ENCODE measurements at places on chromosomes 3 and 15. TPM values are rescaled to one million over a fixed set of nuclear protein-coding genes. Genes with fewer than 3 reads are reported as not detected.
A peak's percentile ranks its signal among the peaks of the same experiment; 100 is the strongest.

The MEX3B gene
- total RNA-seq: 6.7 TPM

- peaks cover 1% of the 10 kb centered on the region for H3K4me1 ChIP-seq
- no peak overlapping the region for H3K4me3 ChIP-seq
- H3K27me3 ChIP-seq: no peaks in the 10 kb centered on the region
- H3K27ac ChIP-seq: no peak overlapping the region
- DNase-seq: no peak
Measured at GRCh38 chr3:112041321-112041720, 6.8 kb downstream of the TMPRSS7 start.

- H3K27ac ChIP-seq: no peak overlapping the region
- no peaks in the 10 kb centered on the region for H3K4me1 ChIP-seq
- no peaks in the 10 kb centered on the region for H3K27me3 ChIP-seq
- H3K36me3 ChIP-seq: no peaks in the 10 kb centered on the region
- H3K4me3 ChIP-seq: no peak overlapping the region
- DNase-seq: peak; percentile 26
Measured at GRCh38 chr15:94008104-94009074, 223.0 kb upstream of the MCTP2 start.

DNA sequence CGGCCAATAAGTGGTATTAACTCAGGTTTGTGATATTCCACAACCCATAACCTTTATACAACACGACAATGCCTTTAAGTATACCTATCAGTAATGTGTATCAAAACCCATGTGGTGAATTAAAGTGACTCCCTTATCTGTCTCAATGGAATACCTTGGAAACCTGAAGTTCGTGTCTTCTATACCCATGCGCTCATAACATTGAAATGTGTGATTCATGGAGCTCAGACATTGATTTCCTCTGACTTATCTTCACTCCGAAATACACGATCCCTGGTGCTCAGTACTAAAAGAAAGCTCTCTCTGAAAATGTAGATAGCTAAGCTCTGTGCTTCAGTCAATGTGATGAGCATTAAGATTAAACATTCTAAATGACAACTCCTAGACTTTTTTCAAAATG, 140.3 kb downstream of the TBC1D5 start:
- peak; percentile 52 for DNase-seq
- H3K4me3 ChIP-seq: no peak overlapping the region
- no peak overlapping the region for H3K27ac ChIP-seq
- H3K27me3 ChIP-seq: no peaks in the 10 kb centered on the region
- H3K4me1 ChIP-seq: 0 out of 2 replicates have a peak, but pooled peaks cover 1% of the 10 kb centered on the region

DNA sequence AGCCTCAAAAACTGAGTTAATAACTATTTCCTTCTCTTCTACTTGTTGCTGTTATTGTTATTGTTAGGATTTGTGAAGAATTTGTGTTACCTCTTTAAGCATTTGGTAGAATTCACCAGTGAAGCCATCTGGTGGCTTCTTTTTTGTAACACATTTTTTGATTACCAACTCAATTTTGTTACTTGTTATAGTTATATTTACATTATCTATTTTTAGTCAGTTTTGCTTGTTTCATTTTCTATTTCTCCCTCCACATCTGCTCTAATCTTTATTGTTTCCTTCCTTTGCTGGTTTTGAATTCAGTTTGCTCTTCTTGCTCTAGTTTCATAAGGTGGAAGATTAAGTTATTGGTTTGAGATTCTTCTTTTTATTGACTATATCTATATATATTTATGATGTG, 3.7 kb upstream of the SLC9C1 start:
- no peak overlapping the region for H3K27ac ChIP-seq
- H3K4me3 ChIP-seq: no peak overlapping the region
- no peak for DNase-seq

The LRTM1 gene
- not detected for total RNA-seq
